ENCODE measurements at places on chromosomes 5 and 9. TPM values are rescaled to one million over a fixed set of nuclear protein-coding genes. Genes with fewer than 3 reads are reported as not detected.

DNA sequence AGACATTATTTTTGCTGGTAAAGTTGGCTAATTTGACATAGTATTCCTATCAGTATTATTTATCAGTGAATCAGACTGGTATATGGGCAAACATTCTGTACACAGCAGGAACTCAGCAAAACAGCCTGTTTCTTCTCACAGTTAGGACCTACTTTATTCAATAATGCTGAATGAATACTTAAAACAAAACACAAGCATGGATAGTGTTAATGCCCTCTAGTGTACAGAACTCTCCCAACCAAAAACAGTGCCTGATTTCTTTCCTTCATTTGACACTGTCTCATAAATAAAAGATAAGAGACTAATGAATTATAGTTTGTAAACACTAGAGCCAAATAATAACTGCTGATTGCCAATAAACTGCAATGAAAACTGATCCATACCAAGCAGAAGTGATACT is 1113.3 kb downstream of the PTPRD start:
- DNase-seq = no peak

DNA sequence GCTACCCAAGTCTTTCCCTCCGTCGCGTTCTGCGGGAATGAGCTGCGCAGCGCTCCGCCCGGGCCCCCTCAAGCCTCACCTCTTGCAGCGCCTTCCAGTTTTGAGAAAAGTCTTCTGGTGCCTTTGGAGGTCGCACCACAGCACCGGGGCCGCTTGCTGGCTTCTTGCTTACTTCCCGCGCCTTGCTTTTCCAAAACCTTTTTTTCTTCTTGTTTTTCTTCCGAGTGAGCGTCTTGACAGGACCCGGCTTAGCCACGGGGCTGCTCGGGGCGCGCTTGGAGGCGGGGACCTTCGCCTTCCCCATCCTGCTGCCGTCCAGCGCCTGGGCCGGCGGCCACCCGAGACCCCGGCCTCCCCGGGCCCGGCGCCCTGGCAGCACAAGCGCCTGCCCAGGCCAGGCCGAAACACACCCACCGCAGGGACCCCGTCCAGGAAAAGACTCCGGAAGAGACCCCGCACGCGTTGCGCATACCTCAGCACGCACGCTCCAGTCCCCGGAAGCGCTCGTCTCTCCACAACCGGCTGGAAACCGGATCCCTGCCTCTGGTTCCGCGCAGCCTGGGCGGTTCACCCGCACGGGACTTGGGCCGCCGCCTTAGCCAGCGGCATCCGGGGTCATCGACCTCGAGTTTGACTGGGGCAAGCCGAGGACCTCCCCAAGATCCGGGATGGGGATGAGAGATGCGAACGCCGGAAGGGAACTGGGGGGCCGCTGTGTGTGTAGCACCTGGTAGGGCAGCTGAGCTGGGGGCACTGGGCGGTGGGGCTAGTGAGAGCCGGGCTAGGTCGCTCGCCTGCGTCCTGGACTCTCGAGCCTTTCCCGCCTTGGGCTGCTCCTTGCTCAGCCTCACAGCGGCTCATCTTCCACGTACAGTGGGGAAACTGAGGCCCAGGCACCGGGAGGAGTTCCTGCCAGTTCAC is at the start of gene REXO4:
TSS of gene REXO4 (minus strand) at position 470 of the 921 bp plus-strand sequence. CDS start at position 304, 166 bp downstream.
- DNase-seq = peak; percentile 75

DNA sequence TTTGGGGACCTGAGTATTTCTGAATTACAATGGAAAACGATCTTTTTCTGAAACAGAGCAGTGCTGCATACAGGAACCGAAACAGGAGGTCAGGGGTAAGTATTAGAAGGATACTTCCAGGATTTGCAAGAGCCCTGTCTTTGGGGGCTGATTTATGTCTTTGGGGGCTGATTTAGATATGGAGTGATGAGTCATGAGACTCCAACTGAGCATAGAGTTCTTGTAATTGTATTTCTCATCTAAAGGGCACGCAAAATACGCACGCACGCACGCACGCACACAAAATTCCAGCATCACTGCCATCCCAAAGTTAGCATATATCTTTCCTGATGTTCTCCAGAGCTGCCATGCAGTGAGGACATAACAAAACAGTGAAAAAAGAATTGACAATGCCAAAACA is 414.8 kb upstream of the CCNH start:
- no peak for DNase-seq

Gene LVRN
- total RNA-seq = 0.28 TPM

GRCh38 chr9:92494856-92495255 is 12.6 kb upstream of the ASPN start:
- DNase-seq = no peak

Gene FAM174A
- total RNA-seq = 7.9 TPM

DNA sequence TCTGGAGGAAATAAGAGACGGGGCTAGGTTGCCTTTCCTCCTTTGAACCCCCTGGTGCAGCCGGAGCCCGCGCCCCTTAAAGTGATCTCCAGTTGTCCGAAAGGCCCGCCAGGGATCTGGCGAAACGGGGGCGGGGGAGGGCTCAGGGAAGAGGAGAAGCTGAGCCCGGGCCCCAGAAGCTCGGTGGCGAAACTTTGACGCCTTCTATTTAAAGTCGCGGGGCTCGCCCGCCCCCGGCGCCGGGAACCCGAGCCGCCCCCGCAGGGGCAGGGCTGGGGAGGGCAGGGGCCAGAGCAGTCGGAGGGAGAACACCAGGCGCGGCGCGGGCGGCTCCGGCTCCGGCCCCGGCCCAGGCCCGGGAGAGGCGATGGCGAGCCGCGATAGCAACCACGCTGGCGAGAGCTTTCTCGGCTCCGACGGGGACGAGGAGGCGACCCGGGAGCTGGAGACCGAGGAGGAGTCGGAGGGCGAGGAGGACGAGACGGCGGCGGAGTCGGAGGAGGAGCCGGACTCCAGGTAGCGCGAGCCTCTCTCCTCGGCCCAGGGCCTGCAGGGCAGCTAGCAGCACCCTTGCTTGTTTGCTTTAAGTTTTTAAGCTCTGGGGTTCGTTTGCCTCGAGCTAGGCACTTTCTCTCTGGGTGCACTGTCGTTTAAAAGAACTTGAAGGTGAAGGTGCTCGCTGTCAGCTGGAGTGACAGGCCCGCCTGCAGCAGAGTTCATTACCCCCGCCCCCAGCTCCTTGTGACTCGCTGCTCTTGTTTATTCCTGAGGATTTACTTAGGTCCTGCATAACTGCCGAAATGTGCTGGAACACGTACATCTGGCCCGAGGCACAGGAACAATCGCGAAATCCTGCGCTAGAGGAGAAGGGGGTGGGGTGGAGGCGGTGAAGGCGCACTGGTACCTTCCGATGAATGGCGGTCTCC is at the start of gene CMYA5:
TSS of gene CMYA5 (plus strand) at position 296 of the 926 bp plus-strand sequence. CDS start at position 368, 72 bp downstream.
- DNase-seq = no peak

- DNase-seq = no peak
Observed at GRCh38 chr9:131233995-131234394, 42.3 kb downstream of the FAM78A start.

DNA sequence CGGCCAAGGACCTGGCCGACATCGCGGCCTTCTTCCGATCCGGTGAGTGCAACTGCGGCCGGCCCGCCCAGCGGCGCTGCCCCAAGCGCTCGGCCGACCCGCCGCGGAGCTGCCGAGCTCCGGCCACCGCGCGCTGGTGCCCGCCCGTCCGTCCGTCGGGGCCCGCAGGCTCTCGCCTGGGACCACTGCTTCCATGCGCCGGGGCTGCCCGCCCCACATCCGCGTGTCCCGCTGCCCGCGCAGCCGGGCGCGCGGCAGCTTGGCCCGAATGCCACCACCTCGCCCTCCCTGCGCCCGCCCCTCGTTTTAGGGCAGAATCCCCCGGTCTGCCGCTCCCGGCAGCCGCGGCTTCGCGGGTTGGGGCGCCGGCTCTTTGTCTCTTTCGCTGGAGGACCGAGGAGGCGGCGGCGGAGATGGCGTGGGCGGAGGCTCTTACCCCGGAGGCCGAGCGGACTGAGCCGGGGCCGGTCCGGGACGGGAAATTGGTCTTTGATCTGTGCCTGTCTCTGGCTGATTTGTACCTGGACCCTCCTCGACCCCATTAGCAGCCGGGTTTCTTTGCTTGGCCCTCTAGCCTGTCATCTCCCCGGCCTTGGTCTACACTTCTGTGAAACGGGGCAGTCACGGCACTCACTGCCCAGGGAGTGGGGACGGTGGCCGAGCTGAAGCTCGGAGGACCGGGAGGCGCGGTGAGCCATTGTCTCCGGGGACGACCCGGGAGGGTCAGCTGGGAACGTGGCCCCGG is 871 bp downstream of the TRIO start:
- DNase-seq = peak; percentile 14

- no peak for DNase-seq
Observed at GRCh38 chr9:4661611-4662010, 483 bp upstream of the PLPP6 start.

Gene MTRR
- total RNA-seq = 69.8 TPM

Gene BTNL3
- total RNA-seq = not detected

Gene PCDHB13
- not detected for total RNA-seq

GRCh38 chr9:91166796-91167366 is 194.8 kb downstream of the AUH start:
- no peak for DNase-seq

Gene ZBTB5
- 12.9 TPM for total RNA-seq

Gene VCP
- 164 TPM for total RNA-seq

DNA sequence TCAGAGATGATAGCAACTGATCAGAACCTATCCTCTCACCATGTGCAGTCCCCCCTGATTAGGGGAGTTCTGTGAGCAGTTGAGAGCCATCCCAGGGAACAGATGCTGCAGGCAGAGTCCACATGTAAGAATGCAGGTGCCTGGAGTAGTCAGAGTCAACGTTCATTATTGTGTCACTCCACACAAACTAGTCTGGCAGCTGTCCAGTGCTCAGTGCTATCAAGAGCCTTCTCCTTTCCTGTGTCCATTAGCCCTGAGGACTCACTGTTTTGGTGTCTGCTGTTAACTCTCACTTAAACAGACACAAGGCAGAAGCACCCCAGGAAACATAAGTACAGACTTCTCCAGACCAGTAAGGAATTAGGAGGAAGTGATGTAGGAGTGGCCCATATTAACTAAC is 2.5 kb downstream of the SH3TC2 start:
- DNase-seq = no peak

DNA sequence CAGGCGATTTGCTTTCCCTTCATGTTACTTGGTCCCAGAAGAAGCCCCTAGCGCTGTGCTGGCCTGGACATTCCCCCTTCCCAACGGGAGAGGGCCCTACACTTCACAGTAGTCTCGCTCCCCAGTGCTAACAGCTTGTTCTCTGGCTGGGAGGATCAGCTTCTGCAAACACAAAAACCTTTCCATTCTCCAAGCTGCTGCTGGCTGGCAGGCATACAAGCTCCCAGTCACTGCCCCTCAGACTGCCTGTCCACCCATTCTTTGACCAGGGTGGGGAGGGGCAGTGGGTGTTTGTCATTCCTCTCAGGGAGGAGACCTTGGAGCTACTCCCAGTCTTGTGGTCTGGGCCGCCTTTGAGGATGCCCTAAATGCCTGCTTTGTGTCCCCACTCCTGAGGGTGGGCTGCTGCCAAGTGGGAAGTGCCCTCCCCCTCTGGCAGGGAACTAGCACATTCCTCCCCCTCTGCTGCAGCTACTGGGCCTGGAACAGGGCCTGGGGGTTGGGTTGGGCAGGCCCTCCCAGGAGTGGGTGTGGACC is 20.8 kb downstream of the ENHO start:
- DNase-seq = no peak
